HEK293T (cell line): ENCODE measurements at places on chromosomes 1 and 21.

DNA sequence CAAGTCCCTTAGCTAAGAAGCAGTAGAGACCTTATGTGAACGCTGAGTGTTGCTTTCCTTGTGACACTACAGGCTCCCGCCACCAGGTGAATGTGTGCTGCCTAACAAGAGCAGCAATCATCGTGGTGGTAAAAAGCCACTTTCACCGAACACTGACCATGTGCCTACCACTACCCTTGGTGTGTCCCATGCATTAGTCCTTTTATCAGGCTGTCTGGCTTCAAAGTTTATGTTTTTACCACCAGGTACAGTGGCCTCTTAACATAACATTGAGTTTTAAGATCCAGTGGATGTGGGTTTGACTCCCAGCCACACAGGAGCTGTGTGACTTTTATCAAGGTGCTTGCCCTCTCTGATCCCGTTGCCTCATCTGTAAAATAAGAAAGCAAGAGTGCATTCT, 1.7 kb downstream of the C1QB start:
- DNase-seq: no peak

DNA sequence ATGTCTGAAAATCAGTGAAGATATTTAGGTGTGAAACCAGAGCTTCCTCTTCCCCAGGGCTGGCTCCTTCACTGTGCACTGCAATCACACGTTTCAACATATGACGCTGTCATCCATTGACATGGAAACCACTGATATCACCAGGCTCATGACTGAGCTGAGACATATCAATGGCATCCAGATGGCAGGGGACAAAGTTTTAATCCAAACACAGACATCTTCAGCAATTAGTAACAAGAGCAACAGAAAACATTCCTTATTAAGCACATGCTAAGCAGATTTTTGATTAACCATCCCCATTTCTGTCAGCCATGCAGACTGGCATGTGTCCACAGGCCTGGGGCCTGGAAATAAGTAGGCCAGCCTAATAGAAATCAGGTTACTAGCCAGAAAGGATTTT, 108.0 kb upstream of the ADAR start:
- DNase-seq: no peak

DNA sequence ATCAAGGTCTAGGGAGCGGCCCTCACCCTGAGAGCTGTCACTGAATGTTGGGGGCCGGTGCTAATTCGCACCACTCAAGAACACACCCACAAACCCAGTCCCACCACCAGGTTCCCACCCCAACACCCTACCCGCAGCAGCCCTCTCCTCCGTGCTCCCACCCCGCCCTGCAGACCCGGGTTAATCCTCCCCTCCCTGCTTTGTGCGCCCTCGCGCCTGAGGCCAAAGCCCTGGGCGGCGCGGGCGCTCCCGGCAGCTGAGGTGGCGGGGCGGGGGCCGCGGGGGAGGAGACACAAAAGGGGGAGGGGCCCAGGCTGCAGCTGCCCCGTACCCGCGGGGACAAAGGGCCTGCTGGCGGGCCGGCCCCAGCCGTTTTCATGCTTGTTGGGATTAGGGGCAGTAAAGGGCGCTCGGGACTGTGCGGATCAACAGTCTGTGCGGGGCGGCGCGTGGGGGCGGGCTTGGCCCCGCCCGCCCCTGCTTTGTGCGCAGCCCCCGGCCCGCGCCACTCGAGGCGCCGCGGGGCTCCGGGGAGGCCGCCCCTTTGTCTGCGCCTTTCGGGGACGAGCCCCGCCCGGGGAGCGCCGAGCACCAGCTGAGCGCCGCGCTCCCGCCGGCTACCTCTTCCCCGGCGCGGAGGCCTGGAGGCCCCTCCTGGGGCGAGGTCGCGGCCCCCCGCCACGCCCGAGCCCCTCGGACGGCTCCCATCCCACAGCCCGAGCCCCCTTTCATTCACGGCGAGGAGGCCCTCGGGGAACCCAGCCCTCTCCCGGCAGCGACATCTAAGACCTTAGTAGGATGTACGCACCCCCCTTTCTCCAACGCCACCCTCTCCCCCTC, 10.9 kb downstream of the C1orf216 start:
- DNase-seq: peak; percentile 68

GRCh38 chr1:24293392-24294227, 25.5 kb upstream of the GRHL3 start:
- DNase-seq: no peak

GRCh38 chr1:75165264-75165663, 31.1 kb downstream of the LHX8 start:
- no peak for DNase-seq

- no peak for DNase-seq
Measured at GRCh38 chr1:54570161-54570560, 22.1 kb downstream of the ACOT11 start.

DNA sequence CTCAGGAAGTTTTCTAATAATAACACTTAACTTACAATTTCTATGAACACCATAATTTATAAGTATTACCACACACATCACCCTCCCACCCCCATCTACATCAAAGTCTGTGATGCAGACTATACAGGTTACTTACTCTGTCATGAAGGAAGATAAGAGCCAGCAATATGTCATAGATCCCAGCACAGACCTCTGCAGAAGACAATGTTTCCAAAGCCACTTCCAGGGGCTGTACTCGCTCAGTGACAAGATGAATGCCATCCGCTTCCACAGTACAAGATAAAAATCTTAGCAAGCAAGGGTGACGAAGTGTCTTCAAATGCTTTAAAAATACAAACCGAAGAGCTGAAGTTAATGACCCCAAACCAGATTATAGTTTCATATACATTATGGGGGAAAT, 15.2 kb downstream of the SCYL3 start:
- DNase-seq: no peak

- DNase-seq: no peak
Measured at GRCh38 chr1:183780159-183780558, 24.8 kb upstream of the RGL1 start.

DNA sequence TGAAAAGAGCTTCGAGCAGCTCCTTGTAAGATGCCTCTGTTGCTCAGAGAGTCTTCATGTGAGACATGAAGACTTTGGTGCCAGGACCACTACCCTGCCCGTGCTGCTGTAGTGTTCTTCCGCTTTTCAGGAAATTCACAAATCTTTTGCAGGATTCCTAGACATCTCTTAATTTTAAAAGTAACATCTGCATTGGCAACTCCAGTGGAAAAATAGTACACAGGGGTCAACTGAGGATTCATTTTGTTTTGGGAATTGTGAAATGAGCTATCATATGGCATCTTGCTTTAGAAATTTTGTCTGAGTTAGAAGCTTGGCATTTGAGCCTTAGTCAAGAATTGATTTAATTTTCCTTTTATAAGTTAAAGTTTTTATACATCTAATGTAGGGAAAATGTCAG, 7.2 kb downstream of the PRDM2 start:
- DNase-seq: no peak

DNA sequence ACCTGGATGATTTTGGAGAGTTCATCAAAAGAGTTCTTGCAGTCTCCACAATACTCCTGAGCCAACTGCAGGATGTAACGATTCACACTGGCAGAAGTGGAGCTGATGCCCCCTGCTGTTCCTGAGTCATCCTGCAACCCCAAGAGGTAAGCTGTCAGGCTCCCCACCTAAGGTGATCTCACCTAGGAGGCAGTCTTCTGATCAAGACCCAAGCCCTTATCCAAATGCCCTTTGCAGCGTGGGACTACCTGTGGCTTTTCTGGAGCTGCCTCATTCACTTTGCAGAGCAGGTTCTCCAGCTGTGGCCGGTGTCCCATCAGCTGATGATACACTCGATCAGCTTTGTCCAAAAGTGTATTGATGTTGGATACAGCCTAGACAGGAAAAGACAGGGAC, 96.4 kb downstream of the UBR4 start:
- DNase-seq: peak; percentile 28

- DNase-seq: no peak
Measured at GRCh38 chr1:212968368-212968863, 18.1 kb downstream of the VASH2 start.

DNA sequence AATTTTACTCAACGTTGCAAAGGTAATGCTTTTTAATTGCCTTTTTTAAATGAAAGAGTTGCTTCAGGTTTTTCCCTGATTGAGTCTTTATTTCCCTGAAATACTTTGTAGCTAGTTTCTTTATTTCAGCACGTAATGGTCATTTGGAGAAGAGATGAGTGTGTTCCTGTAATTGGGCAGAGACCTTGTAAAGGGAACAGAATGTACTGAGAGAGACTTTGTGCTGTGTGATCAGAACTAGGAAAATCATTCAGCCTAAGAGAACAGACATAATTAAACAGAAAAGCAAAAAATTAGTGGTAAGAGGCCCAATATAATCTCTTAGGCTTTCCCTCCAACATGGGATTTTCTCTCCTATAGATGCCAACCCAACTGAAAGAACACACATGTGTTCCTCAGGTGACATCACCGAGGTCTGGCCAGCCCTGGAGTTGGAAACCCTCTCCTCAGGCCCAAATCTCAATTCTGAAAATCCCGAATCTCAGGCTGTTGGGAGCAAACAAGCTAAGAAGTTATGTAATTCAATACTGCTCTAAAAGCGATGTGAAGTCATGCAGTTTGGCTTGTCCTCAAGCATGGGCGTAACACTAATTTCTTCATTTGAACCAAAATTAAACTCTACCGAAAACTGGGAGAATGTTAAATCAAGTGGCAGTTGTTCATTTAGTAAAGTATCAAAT, 102.0 kb downstream of the TGFB2 start:
- no peak for DNase-seq

DNA sequence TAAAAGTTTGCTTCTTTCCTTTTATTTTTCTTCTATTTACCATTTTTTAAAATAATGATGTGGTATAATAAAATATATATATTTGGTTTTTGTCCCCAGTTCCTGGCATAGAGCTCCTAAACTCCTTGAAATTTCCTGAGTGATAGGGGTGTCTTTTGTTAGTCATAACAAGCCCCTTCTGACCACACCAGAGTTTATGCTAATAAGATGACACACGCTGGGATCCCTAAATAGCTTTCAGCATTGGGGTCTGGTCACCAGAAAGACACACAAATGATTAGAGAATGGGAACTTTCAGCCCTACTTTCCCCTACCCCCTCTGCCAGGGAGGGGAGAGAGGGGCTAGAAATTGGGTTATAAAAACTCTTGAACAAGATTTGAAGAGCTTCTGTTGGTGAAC, 56.2 kb downstream of the COL24A1 start:
- no peak for DNase-seq

- no peak for DNase-seq
Measured at GRCh38 chr1:64650411-64650810, 94.5 kb upstream of the RAVER2 start.

GRCh38 chr1:225410036-225410435, 17.8 kb downstream of the LBR start:
- DNase-seq: no peak

GRCh38 chr1:36524359-36525062, 41.8 kb upstream of the CSF3R start:
- no peak for DNase-seq

- no peak for DNase-seq
Measured at GRCh38 chr1:59204001-59204400, 92.9 kb upstream of the FGGY start.

GRCh38 chr1:2143814-2144500, 50.6 kb downstream of the FAAP20 start:
- DNase-seq: no peak

- DNase-seq: no peak
Measured at GRCh38 chr1:84742653-84743052, 52.4 kb upstream of the SSX2IP start.

DNA sequence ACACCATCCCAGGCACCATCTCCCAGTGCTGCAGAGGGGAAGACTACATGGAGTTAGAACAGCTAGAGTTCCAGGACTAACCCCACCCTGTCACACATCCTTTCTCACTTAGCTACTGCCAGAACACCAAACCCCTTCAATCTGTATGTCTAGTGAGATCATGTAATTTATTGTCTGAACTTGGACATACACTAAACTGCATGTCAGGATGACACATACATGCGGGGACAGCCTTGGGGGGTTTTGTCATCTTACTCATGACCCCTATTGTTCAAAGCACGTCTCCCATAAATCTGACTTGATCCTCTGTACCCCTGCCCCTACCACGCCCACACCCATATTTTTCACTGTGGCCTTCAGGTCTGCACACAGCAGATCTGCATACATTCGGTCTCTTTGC, 71.3 kb downstream of the GABPA start:
- DNase-seq: no peak

DNA sequence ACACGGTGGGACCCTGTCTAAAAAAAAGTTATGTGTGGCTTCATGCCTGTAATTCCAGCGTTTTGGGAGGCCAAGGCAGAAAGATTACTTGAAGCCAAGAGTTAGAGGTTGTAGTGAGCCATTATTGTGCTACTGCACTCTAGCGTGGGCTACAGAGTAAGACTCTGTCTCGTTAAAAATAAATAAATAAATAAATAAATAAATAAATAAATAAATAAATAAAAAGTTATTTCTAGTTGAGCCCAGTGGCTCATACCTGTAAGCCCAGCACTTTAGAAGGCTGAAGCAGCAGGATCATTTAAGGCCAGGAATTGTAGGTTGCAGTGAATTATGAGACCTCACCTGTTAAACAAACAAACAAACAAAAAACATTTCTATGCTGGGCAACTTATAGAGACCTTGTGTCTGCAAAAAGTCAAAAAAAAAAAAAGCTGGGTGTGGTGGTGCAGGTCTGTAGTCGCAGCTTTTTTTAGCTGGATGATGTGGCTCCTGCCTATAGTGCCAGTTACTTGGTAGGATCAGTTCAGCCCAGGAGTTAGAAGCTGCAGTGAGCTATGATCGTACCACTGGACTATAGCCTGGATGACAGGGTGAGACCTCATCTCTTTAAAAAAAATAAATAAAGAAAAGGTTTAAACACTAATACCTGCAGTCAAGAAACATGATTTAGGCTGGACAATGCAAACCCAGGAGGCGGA, 25.6 kb downstream of the GON4L start:
- DNase-seq: no peak

- DNase-seq: no peak
Measured at GRCh38 chr1:23214640-23215039, 2.7 kb downstream of the HTR1D start.

GRCh38 chr1:41668054-41668660, 183.7 kb upstream of the EDN2 start:
- DNase-seq: no peak

GRCh38 chr1:213256438-213257087, 205.5 kb downstream of the RPS6KC1 start:
- no peak for DNase-seq

DNA sequence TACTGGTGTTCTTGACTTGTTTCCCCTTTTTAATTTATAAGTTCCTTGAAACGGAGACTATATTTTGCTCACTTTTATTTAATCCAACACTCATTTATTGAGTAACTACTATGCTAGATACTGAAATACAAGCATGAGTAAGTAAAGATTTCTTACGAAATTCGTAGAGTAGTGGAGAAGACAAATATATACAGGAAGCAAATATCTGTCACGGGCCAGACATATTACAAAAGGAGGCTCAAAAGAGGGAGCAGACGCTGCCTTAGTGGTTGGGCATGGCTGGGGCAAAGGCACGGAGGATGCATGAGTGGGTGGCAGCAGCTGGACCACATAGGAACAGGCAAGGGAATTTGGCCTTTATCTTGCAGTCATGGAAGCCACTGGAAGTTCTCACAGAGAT, 6.8 kb downstream of the NCF2 start:
- DNase-seq: no peak

GRCh38 chr1:23554481-23555269, 4.6 kb downstream of the ID3 start:
- peak; percentile 84 for DNase-seq

GRCh38 chr1:42379794-42380585, 602 bp upstream of the RIMKLA start:
- DNase-seq: peak; percentile 62

GRCh38 chr21:29540289-29540688, 241.6 kb downstream of the BACH1 start:
- DNase-seq: no peak

- DNase-seq: no peak
Measured at GRCh38 chr1:27402349-27402754, 9.9 kb downstream of the GPR3 start.

GRCh38 chr1:36382231-36382630, 3.5 kb downstream of the STK40 start:
- DNase-seq: no peak
